ENCODE measurements at places on chromosomes 6 and 20.

DNA sequence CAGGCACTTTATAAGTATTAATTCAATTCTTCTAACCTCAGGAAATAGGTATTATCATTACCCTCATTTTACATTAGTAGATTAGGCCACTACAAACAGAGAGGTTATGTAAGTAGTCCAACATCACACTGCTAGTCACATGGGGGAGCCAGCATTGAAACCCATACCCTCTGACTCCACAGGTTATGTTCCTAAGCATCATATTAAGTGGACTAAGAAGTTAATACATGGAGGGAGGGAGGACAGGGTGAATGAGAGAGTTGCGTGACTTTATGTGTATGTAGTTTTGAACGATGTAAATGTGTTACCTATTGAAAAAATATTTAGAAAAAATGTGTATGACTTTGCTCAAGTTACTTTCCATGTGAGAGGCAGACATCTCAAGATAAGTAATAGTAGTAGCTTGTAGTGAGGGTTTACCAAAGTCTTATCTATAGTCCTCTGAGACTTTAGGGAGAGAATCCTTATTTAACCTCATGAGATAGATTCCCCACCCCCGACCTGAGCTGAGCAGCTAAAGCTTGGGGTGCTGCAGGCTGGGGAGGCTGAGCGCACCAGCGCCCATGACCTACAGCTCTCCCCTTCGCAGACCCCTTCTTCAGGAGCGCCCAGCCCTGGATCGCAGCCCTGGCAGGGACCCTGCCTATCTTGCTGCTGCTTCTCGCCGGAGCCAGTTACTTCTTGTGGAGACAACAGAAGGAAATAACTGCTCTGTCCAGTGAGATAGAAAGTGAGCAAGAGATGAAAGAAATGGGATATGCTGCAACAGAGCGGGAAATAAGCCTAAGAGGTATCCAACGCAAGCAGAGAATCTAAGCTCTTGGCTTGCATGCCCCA lies 7.5 kb downstream of the BTN3A2 start:
- no peak for DNase-seq

DNA sequence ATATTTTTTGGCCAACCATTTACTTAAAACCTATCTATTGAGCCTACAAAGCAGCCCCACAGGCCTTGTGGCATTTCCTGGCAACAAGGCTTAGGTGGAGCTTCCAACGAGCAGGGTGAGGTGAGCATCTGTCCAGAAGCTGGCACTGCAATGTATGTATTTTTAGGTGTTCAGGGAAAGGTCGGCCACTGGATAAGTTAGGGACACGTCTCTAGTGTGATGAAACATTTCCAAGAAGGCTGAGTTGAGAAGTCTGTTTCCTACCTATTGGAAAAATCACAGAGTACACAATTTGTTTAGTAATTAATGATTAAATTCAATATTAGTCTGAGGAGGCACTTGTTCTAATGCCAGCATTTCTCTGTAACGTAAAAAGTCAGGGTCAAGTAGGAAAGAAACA lies 17.8 kb upstream of the RCAN2 start:
- DNase-seq, result no peak

GRCh38 chr6:17182961-17183360 lies 81.1 kb downstream of the STMND1 start:
- no peak for DNase-seq

DNA sequence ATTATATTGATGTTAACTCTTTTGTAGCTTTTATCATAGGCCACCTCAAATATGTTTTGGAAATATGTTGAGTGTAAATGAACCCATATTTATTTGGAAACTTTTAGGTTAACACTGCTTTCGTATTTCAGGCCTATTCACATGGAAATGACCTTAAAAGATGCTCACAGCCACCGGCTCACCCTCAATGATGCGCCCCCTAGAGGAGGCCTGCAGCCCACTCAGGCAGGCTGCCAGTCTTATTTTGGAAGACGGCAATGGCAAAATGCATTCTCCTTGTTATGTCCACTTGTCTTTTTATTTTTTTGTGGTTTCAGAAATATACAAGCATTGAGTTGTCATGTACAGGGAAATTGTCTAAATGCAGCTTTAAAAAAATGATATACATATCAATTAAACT lies 869.7 kb downstream of the PHF3 start:
- DNase-seq, result no peak

DNA sequence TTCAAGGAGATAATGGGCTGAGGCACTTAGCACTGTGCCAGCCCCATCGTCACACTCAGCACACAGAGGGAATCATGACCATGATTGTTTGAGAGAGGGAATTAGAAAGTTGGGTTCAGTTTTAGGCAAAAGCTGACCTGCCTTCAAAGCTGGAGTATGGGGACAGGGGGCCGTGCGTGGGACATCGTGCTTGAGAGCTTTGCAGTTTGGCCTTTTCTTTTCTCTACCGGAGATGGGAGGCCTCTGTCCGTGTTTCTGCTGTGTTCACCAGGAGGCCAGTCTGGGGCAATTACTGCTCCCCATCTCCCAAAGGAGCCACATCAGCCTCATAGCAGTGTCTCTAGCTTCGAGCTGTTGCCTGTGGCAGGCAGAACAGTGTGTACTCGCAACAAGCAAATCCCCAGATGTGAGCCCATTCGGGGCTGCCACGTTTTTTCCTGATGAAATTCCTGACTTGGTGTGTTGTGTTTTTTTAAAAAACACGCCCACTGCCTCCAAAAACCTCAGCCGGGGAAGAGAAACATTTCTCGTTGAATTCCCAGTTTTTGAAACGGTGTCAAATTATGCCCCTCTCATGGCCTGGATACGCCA lies 20.2 kb downstream of the EYA2 start:
- DNase-seq, result no peak

DNA sequence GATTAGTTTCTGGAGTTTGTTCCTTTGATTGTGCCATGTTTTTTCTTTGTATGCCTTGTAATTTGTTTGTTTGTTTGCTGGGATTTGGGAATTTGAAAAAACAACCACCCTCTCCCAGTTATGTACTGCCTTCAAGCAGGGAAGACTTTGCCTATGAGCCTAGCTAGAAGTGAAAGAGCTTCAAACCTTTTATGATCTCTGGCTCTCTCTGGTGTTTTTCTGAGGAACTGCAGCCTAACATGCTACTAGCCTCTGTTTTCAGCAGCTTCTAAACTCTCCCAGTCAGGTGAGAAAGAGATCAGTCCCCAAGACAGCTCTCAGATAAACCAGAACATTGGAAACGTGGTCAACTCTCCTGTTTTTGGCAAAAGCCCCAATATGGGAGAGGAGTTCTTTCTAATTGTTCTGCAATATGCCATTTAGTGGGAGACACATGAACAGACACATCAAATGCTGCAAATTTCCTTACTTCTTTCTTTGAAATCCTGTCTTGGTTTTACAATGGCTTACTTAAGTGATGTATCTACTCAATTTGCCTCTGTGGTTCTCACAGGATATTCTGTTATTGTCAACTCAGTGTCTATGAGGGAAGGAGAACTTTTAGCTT lies 58.9 kb upstream of the SERINC1 start:
- DNase-seq, result peak; percentile 82

- DNase-seq, result no peak
These were observed 27.1 kb downstream of the TTLL9 start for GRCh38 chr20:31897541-31897940.

DNA sequence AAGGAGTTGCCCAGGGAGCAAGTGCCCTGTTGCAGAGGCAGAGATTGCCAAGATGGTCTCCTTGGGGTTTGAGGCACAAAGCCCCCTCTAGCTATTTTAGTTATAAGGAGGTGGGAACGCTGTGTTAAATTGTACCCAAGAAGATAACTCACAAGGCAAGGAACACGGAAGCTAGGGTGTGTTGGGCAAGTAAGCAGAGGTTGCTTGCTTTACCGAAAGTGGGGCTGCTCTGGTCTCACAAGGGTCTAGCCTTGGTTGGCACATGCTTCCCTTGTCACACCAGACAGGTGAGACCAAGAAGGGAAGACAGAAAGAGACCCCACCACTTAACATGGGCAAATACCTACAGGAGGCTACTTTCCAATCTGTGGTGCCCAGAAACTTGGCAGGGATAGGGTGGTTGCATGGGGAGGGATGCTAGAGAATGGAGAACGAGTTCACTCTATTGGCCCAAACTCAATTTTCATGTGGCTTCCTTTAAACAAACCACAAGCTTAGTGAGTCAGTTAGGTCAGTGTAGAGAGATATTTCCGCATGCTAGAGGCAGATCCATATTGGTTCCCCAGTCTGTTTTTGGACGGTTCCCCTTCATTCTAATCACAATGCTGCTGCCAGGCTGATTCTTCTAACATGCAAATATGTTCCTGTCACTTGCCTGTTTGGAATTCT lies 42.4 kb downstream of the PLAGL1 start:
- no peak for DNase-seq

DNA sequence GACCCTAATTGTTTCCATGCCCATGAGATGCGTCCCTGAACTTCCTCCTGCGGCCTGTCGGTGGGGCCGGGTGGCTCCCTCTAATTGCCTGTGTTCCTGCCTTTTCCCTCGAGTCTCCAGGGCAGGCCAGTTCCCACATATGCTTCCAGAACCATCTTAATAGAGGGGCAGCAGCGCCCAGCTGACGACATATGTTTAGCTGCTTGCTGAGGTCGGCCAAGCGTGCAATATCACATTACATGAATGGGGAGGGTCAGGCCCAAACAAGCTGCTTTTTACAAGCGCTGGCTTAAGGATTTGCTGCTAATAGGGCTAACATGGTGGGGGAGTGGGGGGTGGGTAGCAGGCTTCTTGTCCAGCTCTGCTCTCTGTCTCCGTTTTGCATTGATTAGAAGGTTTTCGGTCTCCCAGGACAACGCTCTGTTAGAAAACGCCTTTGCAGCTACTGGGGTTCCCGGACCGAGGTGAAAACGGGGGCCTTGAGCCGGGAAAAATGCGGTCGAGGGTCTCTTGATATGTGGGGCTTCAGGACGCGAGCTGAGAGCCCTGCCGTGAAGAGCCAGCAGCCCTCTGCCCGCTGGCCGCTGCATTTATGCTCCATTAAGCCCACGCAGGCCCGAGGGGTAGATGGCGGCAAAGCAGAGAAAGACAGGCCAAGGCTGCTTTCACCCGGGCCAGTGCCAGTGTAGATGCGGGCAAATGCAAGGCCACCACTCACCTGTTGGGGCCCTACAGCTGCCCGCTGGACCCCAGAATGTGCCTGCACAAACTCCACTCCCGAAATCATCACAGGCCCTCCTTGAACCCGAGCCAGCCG lies 308.5 kb downstream of the BMP7 start:
- peak; percentile 71 for DNase-seq

GRCh38 chr6:113513086-113513485 lies 344.1 kb upstream of the MARCKS start:
- DNase-seq, result no peak

DNA sequence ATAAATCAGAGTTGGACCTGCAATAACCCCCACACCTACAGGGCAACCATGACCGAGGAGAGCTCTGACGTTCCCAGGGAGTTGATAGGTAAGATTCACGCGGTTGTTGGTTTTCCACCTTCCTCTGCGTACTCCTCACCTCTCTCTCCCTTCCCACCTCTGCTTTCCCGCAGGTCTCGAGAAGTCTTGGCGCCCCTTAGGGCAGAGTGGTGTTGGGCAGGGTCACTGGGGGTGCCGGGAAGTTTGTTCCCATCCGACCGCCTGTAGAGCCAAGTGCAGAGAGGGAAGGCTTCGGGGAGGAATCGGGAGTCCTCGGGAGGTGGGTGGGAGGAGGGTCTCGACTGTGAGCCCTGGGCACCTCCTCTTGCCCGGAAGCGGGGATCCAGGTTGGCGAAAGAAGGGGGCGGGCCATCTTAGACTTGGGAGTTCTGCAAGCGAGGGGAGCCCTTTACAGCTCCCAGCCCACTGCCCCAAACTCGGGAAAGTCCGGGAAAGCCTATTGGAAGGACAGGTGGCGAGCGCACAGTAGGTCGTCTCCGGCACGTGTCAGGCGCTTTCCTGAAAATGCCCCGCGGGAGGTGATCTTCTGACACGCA lies 672 bp downstream of the CARMIL1 start:
- DNase-seq, result peak; percentile 54

DNA sequence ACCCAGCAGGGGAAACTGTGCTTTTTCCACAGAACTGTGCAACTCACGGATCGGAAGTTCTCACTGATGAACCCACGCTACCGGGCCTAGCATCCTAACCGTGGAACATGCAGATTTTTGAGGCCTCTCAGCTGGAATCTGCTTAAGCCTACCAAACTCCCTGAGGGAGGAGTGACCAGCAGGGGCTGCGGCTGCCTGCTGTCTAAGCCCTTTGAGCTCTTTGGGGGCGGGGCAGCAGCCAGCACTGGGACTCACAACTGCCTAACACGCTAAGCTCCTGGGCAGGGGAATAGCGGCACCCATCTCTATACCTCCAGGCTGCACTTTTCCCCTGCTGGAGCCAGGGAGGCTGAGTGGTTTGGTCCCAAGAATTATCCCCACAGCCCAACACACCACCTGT lies 20.4 kb upstream of the METTL24 start:
- no peak for DNase-seq

DNA sequence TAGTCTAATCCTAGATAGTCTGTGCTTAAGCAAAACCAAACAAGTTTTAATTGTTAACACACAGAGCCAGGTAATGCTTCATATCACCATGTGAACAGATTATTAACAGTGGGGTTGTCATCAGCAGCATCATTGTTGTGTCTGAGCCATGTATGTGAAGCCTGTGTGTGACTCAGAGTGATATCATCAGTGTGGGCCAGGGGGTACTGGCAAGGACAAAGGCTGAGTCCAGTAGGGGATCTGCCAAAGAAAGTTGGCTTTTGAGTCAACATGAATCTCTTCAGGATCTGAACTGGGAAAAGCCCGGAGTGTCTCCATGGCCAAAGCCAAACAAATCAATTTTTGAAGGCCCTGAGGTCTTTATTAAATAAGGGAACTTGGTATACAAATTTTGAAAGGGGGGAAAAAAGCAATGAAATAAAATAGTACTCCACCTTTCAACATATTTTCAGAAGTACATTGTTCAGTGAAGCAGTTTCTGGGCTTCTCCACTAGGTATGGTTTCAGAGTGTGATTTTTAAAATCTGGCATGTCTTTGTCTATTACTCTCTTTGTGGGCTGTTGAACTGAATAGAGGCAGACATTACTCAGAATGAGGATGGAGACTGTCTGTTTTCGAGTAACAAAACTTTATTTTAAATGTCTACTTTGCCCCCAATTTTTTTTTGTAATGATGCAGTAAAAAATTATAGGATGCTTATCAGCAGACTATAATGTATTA lies 444.2 kb upstream of the JAG1 start:
- no peak for DNase-seq

GRCh38 chr6:143059663-143060353 lies 881 bp upstream of the AIG1 start:
- peak; percentile 28 for DNase-seq

DNA sequence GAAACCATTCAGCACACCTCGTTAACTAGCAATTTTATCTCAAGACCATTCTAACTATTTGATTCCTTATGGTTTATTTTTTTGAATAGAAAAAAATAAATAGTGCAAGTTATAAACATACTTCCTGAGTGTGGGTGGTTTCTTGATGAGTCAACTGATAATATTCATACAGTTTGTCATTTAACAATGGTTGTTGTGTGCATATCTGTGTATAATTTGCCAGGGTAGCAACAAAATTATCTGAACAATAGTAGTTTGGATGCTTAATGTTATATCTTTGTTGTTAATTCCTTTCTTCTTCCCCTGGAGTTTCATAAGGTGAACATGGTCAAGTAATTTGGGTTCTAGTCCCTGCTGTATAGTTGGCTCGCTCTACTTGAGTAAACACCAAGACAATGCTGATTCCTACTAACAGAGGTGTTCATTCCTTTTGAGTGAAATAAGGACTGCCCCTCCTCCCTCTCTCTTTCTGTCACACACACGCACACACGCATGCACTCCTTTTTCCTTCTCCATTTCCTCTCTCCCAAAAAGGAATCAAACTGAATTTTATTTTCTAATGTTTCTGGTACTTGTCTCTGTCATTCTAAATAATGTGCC lies 938.1 kb upstream of the EPHA7 start:
- DNase-seq, result no peak

GRCh38 chr20:1953621-1954020 lies 40.2 kb downstream of the PDYN start:
- no peak for DNase-seq

Measured in NCI-H1105 treated with DMSO at 0.1 percent for 48 hours (cell line).